Heart right ventricle (tissue), 16 donors: ENCODE measurements at places on chromosomes 4 and X.

DNA sequence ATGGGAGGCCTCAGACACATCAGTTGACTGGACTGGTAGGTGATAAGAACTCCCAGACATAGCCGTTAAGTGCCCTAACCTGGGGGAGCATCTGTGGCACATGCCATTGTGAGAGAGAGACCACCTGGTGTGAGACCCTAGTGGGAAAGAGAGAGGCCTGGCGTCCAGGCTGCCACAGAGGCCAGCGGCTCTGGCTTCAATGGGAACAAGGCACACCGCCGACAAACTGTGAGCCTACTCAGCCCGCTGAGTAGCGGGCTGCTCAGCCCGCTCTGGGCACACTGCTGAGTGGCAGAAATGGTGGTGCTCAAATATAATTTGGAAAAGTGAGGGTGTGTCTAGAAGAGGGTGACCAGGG lies 34.0 kb downstream of the PHKA2 start:
- no peak for DNase-seq

DNA sequence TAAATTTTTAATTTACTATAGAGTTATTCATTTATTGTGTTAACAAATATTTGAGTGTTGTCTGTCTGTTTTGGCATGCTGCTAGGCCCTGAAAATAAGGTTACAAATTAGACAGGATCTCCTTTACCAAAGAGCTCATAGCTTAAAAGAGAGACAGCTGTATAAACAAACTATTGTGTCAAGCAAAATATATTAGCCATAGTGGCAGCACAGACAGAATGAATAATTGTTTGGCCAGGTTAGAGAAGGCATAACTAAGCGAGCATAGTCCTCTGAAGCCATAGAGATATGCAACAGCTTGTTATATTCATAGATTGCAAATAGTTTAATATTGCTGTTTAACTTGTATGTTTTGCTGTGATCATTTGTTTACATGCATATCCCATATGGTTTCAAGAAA lies 66.7 kb upstream of the NDUFC1 start:
- no peak for DNase-seq

- DNase-seq: no peak
Observed at GRCh38 chr4:10758906-10759305, 74.3 kb upstream of the CLNK start.

GRCh38 chr4:147617841-147618691 lies 869 bp downstream of the TMEM184C start:
- DNase-seq: no peak
